ENCODE measurements at places on chromosomes 7 and 10.

DNA sequence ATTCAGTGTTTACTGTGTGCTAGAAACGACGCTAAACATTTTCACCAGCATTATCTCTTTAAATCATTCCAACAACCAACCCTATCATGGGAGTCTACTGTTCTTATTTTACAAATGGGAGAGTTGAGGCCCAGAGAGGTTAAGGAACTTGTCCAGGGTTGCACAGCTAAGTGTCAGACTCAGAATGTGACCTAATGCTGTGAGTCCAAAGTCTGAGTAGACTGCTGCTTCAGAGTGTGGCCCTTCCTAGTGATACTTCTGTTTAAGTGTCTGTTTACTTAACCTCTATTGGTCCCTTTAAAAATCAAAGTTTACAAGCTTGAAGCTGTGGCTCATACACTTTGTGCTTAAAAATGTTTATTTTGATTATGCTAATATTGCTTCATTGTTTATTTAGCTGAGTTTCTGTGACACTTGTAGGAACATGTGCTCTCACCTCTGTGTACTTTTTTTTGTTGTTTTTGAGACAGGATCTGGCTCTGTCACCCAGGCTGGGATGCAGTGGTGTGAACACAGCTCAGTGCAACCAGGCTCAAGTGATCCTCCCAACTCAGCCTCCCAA, 84.4 kb upstream of the SYPL1 start:
- no peak for DNase-seq

GRCh38 chr7:73893342-73894101, 32.6 kb downstream of the TMEM270 start:
- peak; percentile 30 for DNase-seq

- peak; percentile 70 for DNase-seq
Observed at GRCh38 chr7:121398246-121398645, 2.1 kb upstream of the FAM3C start.

GRCh38 chr7:157273208-157274093, 63.4 kb upstream of the DNAJB6 start:
- peak; percentile 74 for DNase-seq

DNA sequence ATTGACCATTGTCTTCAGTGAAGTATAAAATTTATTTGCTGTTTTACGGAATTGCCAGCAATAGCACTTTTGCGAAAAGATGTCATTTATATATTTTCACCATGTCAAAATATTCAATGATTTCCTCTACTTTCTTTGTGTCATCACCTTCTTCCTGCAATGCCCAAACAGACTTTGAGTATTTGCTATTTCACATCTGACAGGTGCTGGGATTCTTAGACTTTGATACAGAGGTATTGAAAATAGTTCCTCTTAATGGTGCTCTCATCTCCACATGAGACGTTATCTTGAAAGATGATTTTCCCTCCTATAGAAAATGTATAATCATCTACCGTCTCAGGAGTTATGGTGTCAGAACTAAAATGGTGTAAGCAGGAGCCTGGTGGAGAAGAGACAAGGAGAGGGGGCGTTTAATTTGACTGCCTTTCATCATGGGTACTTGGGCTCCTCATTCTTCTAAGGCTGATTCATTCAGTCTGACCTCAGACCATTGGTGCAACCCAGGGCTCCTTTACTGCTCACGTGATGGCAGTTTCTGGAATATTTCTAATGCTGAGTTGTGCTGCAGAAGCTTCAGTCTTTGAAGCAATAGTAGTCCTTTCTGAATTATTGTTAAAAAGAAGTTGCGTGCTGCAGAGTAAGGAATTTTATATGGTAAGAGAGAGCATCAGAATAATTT, 404.6 kb downstream of the PHTF2 start:
- no peak for DNase-seq

DNA sequence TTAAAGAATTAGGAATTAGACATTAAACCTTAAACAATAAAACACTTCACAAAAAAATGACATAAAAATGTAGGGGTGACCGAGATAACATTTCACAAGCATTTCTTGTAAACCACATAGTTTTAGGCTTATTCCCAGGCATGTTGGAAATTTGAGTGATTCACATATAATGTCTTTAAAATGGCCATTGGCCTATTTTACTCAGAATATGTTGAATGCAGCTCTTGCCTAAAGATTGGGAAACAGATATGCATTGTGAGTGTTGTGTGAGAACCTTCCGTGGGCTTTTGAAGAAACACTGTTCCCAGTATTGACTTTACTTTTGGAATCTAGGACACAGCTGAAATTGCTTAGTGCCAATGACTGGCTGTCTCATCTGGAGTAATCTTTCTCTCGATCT, 79.6 kb downstream of the ARL5B start:
- DNase-seq, result no peak

GRCh38 chr7:1045069-1046063, 1.0 kb downstream of the GPR146 start:
- DNase-seq, result no peak

DNA sequence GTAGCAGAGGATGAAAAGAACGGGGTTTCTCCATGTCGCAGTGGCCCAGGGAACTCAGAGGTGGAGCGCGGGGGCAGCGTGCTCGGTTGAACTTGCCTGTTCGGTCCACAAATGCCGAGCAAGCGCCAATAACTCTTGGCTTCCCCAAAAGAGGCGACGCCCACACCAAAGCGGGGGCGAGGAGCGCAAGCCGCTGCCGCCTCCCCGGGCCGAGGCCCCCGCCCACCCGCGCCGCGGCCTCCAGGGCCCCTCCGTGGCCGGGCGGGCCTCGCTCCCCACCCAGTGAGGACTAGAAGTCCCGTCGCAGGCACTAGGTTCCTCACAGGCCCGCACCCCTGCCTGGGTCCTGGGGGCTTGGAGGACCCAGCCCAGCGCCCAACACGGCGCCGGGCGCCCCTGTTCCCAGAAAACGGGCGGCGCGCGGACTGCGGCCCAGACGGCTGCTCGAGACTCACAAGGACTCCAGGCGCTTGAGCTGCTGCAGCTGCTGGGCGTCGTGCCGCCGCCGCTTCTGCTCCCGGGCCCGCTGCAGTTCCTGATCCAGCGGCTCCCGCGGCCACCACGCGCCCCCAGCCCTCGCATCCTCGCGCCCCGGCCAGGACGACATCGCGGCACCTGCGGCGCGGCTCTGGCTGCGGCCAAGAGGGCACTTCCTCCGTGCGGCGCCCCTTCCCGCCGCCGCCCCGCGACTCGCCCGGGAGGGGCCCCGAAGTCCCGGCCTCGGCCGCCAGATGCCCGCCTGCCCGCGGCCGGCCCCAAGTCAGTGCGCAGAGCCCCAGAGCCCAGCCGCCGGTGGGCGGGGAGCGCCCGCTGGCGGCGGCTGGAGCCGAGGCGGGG, 14.6 kb upstream of the FKBP9 start:
- peak; percentile 90 for DNase-seq

DNA sequence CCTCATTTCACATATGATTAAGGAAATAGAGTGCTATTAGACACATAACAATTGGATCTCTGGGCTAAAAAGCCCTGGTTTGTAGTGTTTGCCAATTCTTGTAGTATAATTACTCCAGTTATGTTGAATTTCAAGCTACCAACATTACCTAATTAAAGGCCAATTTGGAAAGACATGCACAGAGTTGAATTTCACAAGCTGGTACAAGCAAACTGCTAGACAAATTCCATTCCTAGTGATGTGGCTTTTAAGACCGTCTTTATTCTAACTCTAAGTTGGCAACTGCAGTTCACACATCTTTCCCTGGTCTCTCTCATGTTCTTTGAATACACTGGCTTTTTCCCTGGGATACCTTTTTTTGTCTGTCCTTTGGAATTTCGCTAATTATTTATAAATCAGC, 384.1 kb upstream of the CNTNAP2 start:
- DNase-seq, result peak; percentile 27

DNA sequence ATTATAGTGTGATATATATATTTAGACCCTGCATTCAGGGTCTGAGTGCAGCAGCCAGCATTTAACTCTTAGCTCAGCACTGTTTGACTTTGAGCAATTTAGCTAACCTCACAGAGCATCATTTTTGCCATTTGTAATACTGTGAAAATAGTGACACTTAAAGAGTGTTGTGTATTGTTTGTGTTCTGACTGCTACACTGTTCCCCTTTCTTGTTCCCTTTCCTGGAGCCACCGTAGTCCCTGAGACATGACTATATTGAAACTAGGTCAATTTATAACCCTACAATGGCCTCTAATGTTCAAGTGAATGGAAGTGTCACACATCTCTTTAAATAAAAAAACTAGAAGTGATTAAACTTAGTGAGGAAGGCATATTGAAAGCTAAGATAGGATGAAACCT, 20.3 kb upstream of the CD36 start:
- no peak for DNase-seq

DNA sequence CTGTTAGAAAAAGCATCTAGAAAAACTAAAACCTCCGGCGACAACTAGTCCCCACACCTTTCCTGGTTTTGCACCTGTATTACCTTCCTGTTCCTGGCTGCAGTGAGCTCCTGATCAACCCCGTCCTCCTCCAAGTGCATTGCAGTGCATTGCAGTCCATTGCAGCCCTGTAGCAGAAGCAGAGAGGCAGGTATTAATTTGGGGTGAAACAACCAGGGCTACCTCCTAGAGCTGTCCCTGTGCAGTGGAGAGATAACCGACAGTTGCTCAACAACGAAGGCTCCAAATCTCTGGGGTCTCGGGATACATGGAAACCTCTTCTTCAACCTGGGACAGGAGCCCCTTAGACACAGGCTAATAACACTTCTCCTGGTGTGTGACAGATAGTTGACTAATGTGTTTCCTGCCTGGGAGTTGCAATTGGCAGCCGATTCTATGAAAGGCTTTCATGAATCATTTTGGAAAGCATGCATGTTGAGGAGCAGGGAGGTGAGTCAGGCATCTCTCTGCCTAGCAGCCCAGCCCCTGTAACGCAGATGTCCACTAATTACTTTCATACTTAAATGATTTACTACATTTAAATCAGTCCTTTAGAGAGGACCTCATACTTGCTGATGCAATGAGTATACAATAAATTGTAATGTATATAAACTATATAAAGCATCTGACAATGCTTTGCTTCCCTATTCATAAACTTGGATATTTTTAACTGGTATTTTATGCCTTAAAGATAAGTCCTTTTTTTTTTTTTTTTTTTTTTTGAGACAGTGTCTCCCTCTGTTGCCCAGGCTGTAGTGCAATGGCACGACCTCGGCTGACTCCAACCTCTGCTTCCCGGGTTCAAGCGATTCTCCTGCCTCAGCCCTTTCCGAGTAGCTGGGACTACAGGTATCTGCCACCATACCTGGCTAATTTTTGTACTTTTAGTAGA, 59.0 kb downstream of the PRR15 start:
- DNase-seq, result peak; percentile 83

GRCh38 chr7:43546231-43546630, 36.7 kb upstream of the STK17A start:
- DNase-seq, result no peak

All from NCI-H69 (cell line).